T-helper 1 cell (primary cell): ENCODE measurements at places on chromosomes 13 and 19.

GRCh38 chr13:73991884-73992283 is 142.3 kb downstream of the KLF12 start:
- DNase-seq, result no peak

DNA sequence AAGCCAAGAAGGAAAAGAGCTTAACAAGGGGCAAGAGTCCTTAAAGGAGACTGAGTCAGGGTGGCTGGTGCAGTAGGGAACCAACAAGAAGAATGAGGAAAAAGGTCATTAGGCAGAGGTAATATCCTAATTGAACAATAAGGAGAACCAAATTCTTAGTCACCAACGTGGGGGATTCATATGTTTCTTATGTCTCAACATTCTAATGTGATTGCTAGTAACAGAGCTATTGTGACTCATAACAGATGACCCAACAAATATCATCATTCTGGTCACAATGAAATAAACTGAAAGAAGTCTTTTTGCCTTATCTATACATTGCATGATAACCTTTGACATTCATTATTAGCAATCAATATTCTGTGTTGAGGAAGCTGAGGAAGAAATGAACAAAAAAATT is 101.6 kb downstream of the RAP2A start:
- no peak for DNase-seq

- no peak for DNase-seq
Measured at GRCh38 chr13:101453784-101454201, 1.3 kb downstream of the ITGBL1 start.

- no peak for DNase-seq
Measured at GRCh38 chr13:80441968-80442367, 101.0 kb upstream of the SPRY2 start.

DNA sequence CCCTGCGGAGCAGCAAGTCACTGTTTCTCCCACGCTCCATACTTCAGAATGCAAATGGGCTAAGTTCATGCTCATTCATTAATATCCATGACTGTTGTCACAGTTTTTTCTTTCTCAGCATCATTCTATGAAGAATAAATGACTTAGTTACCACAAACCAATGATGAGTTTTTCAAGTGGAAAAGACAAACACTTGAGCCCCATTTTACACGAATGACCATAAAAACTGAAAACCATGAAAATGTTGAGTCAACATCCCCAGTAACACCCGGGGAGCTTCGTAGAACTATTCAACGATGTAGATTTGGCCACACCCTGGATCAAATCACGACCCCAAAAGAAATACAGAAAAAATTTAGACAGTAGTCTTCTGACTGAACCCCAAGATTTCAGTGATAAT is 99.8 kb upstream of the GJB6 start:
- no peak for DNase-seq

DNA sequence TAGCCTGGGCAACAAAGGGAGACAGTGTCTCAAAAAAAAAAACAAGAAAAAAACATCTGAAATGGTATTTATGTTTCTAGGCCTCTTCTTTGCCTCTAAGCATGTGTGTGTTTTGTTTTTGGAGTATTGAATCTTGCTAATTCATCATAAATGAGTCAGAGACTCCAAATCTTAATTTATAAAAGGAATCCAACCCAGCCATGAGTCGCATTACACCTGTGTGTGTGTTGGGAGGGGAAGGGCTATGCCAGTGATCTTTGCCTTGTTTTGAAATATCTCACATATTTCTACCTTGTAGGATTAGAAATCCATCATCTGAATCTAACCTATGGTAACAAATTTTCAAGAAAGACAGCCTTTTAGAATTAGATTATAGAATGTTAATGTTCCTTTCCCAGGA is 4.0 kb downstream of the ZNF331 start:
- DNase-seq, result no peak

- no peak for DNase-seq
Measured at GRCh38 chr13:51231456-51231855, 9.3 kb downstream of the FAM124A start.

- no peak for DNase-seq
Measured at GRCh38 chr13:19090495-19090894, 91.1 kb downstream of the TUBA3C start.

DNA sequence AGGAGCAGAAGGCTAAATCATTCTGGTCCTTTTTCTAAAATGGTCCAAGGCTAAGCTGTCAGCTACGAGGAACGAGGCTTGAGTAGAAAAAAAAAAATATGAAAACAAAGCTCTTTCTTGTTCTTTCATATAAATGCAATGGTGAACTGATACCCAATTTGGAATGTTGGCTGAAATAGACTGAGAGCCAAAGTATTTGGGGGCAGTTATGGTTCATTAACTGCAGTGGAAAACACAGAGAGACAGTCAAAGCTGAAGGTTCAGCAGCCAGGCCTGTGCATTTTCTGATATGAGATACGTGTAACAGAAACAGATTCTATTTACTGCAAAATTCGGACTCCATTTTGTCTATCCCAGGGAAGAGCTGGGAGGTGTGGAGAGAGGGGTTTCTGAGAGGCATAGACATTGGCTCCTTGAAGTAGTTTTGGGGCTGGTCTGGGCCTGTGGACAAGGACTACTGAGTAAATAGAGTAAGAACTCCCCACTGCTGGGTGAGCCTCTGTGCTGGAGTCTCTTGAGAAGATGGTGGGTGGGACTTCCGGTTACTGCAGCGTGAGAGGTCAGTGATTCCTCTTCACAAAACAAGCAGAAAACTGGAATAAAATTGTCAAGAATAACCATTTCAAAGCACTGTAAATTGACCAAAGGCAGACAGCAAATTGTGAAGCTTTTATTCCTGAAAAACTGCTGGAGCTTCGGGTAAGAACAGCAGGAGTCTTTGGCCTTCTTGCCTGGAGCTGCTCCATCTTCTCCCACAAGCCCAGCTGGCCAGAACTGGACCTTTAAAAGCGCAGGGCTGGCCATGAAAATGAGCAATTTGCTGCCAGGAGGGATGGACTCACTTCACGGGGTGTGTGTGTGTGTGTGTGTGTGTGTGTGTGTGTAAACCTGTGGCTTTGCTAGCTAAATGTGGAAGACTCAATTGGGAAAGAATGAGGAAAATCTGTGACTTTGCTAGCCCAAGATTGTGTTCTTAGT is 43.1 kb upstream of the CNMD start:
- DNase-seq, result no peak

DNA sequence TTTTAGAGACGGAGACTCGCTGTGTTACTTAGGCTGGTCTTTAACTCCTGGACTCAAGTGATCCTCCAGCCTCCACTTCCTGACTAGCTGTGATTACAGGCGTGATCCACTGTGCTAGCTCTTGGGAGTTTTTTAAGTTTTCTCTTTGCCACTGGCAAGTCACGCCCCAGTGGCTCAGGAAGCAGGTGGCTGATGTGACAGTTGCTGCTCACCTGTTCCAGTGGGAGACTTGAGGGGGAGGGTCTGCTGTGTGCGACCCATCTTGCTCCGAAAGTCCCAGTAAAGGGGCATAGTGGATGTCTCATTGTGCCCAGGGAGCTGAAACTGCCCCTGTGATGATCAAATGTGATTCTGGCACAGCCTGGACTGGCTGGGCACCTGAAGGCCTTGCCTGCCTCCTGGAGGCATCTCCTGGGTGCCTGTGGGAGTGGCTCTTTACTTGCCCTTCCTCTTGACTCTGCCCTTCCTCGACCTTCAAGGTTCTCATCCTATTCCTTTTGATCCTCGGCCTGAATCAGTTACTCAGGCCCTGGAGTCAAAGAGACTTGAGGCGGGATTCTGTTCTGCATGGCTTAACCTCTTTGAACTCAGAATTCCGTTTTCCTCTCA is 7.8 kb downstream of the SMARCA4 start:
- no peak for DNase-seq

DNA sequence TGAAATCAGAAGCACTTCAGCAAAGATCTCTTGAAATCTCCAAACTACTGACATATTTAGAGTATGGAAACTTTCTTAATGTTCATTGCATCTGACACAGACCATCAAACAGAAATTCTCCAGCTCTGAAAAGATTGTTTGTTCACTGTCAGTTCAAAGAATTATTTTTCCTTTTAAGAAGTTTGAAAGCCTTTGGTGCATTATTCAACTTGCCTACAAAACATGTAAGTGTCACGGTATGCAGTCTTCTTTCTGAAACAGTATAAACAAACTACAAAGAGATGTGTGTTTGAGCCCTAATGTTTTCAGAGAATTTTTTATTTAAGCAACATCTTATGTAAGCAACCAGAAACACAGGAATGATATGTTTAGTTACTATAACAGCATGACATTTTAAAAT is 125.4 kb downstream of the FGF14 start:
- DNase-seq, result no peak

- peak; percentile 70 for DNase-seq
Measured at GRCh38 chr19:18173572-18174288, at the start of gene IFI30. Gene IFI30, plus strand, starts transcription at chr19:18173813. Its CDS starts 29 bp downstream, at chr19:18173842.

DNA sequence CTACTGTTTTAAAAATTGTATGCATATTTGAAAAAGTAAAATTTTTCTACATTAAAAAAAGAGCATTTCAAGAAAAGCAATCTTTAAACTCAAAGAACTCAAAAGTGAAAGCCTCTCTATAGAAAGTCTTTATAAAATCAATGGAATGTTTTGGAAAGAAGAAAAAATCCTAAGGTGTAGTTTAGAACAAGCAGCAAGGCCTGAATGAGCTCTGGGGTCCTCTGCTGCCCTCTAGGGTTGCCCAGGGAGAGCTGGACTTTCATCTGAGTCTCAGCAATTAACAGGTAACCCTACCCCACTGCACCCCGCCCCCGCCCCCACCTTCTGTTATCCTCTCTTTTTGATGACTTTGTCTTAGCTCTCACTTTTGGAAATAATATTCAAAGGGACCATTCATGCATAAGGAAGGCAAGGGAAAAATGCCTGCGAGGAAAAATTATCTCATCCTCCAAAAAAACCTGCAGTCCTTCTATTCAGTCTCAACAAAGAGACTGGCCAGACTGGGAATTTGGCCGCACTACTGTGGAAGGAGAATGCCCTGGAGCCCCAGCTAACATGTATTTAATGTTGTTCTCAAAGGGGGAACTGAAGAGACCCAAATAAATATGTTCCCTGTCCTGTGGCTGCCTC is 24.1 kb downstream of the SLC25A30 start:
- no peak for DNase-seq

DNA sequence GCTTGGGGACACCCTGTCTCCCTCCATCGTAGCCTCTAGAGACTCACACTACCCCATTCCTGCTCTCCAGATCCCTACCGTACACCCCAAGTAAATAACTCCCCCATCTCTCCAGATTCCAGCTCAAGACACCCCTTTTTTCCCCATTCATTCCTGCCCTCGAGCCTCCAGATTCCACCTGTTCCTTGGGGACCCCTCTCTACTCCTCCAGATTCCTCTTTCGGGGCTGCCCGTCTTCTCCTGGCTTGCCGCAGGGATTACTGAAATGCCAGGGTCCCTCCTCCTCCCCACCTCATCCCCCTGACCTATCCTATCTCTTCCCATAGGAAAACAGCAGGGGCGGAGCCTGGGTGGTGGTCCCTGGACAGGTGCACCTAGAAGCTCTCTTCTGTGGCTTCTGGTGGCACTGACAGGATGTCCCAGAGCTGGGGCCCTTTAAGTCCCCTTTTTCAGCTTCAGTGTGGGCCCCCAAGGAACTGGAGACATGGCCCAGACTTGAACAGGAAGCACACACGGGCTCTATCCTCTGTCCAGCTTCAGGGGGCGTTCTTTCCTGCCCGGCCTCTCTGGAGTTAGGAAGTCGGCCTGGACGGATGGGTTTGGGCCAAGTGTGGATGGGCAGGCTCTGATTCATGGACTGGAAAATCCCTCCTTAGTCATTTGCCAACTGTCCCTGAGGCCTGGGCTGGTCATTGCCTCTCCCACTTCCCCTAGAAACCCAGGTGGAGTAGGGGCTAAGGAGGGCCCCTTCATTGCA is 1.2 kb downstream of the ZSWIM4 start:
- DNase-seq, result no peak

DNA sequence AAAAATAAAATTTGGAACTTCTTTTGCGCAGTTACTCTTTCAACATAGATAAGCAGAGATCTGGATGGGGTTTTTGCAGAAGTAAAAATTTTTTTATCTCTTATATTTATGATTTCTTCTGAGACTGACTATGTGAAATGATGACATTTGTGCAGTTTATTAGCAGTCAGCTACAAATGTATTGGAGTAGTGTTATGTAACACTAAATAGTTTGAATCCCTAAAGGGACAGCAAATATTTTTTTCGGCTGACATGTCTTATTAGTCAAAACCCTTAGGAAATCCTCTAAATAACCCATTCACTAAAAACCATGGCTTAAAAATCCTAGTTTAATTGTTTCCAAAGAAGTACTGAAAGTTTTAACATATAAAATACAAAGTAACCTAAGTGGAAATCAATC is 48.0 kb upstream of the EDNRB start:
- no peak for DNase-seq

DNA sequence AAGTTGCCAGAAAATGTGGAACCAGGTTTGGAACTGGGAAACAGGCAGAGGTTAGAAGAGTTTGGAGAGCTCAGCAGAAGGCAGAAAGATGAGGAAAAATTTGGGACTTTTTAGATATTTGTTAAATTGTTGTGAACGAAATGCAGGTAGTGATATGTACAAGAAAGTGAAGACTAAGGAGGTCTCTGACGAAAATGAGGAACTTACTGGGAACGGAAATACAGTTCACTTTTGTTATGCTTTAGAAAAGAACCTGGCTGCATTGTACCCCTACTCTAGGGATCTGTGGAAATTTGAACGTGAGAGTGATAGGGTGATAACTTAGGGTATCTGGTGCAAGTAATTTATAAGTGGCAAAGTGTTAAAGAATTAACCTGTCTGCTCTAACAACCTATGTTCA is 632.4 kb downstream of the SLITRK5 start:
- DNase-seq, result no peak

GRCh38 chr19:6039566-6040225 is 61.8 kb upstream of the RANBP3 start:
- DNase-seq, result no peak

DNA sequence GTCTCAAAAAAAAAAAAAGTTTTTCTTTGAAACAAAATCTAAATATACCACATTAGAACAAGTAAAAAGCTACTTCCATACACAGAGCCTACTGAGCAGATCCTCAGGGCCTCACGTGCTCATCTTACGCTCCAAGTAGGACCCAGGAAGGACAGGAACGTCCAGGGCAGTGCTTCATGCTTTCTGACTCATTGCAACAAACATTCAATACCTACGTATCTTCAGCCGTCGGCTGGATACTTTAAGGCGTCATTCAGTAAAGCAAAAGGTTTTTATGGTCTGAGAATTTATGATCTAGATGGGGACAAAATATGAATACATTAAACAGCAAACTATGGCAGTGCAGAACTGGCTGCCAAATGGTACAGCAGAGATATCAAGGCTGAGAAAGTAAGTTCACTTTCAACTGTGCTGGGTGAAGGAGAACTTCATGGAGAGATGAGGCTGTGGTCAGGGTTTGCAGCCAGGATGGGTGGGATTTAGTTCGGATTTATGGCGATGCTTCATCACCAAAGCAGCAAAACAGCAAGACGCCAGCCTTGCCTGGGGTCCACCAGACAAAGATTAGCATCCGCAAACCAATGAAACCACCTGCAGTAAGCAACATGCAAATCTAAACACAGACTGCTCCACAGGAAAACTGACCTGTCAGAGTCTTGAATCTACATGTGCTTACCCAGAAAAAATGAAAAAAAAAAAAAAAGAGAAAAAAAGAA is 20.5 kb downstream of the CARS2 start:
- DNase-seq, result no peak

- DNase-seq, result no peak
Measured at GRCh38 chr13:111925146-111925875, 141.6 kb upstream of the SOX1 start.
